ENCODE measurements at places on chromosomes 3 and 15.

GRCh38 chr15:44718180-44718926 is 7.0 kb downstream of the B2M start:
- no peak for DNase-seq

- DNase-seq: no peak
Observed at GRCh38 chr3:163071713-163072112, 1575.1 kb downstream of the OTOL1 start.

- DNase-seq: no peak
Observed at GRCh38 chr3:58163234-58163633, 47.5 kb downstream of the DNASE1L3 start.

- DNase-seq: no peak
Observed at GRCh38 chr3:37899101-37899707, 37.5 kb downstream of the CTDSPL start.

- peak; percentile 86 for DNase-seq
Observed at GRCh38 chr15:48645558-48646330, at the start of gene FBN1. Gene FBN1 (minus strand): TSS chr15:48645709. CDS start chr15:48644769, 940 bp downstream.

Data from fibroblast of skin of left biceps (primary cell).